Stimulated activated CD8-positive, alpha-beta memory T cell treated with anti-CD3 and anti-CD28 coated beads, Interleukin-15, amount 100 ng/mL, for 4 hours (primary cell): ENCODE measurements at places on chromosomes 1 and 21.

DNA sequence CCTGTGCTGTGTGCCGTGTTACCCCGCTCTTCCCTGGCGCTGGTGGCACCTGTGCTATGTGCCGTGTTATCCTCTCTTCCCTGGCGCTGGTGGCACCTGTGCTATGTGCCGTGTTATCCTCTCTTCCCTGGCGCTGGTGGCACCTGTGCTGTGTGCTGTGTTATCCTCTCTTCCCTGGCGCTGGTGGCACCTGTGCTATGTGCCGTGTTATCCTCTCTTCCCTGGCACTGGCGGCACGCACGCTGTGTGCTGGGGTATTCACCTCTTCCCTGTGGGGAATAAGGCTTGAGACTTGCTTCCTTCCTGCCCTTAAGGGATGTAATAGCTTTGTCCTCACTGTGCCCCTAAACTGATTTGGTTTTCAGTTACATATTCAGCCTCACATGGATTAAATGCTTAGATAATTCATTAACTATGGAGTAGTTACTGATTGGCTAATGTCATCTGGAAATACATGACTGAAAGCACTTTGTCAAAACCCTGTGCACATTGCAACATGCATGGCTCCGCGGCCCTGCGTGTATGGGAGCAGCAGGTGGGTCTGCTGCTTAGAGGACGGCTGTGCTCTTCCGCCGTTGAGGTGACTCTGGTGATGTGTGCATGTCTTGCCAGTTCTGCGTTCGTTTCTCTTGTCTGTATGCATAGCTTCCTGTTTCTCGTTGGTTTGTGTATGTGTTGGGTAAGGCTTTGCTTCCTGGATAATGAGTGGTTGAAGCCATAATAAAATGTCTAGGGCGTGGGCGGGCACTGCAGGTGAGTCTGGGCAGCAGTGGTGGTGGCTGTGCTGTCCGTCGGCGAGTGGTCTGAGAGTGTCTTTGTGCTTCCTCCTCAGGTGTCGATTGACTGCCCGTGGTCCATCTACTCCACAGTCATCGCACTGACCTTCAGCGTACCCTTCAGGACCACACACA is 17.9 kb upstream of the PWP2 start:
- DNase-seq = no peak

DNA sequence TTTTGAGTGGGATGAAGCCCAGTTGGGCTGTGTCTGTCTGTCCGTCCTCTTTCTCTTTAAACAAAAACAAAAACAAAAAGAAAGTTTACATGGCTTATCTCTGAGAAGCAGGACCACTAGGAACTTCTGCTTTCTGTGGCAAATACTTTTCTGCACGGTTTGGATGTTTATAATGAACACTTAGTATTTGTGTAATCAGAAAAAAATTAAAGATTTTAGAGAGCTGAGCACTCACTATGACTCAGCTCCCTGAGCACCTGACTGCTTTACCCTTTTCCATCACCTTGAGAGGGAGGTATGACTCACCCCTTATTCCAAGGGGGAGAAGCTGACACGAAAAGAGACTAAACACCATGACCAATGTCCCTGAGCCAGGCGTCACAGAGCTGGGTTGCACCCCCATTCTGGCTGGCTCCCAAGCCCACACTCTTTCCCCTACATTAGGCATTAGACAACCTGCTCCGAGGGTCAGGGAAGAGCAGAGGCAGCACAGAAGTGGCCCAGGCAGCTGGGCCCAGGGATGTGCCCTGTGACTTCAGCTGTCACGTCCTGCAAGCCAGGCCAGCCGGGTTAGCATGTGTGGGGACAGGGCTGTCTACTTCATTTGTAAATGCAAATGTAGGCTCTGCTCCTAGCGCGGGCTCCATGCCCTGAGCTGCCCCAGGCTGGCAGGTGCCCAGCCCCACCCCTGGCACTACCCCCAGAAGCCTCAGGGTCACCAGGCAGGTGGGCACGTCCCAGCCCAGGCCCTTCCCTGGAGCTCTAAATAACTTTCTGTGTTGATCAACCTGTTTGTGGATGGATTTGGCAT is 30.4 kb downstream of the RAP1GAP start:
- no peak for DNase-seq

GRCh38 chr1:8122477-8123407 is 96.6 kb upstream of the ERRFI1 start:
- DNase-seq = no peak

- DNase-seq = no peak
Measured at GRCh38 chr1:13812456-13813397, 112.7 kb downstream of the PRDM2 start.

DNA sequence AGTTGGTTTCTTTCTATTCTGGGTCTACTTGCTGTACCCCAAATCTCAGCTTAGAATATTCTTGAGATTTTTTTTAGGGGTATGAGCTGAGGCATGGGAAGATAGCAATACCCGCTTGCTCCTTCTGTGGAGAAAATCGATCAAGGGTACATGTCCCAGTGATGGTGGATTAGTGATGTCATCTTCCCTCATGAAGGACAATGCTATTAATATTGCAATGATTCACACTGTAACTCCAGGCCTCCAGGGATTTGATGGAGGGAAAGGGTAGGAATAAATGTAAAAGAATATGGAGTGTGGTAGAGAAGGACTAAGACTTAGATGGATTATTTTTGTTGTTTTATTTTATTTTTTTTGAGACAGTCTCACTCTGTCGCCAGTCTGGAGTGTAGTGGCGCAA is 47.4 kb downstream of the XCL1 start:
- DNase-seq = no peak

DNA sequence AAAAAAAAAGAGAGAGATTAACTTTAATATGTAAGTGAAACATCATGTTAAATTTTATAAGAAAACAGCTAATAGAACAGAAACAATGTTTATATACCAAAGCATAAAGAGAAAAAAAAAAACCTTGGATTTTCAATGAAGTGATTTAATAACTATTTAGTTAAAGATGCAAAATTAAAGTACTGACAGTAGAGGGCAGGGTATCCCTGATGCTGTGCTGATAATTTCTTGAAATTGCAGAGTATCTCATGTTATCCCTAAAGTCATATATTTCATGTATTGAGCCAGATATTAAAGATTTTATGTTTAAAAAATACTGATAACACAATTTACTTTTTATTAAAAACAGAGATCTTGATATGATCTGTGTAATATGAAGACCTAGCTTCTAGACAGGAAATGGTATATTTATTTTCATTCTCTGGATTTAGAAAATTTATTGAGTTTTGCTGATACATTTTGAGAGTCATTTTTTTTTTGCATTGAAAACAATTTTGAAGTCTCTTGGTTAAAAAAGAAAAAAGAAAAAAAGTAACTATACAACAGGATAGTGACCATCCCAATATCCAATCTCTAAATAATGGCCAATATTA is 273.2 kb downstream of the USP25 start:
- no peak for DNase-seq

DNA sequence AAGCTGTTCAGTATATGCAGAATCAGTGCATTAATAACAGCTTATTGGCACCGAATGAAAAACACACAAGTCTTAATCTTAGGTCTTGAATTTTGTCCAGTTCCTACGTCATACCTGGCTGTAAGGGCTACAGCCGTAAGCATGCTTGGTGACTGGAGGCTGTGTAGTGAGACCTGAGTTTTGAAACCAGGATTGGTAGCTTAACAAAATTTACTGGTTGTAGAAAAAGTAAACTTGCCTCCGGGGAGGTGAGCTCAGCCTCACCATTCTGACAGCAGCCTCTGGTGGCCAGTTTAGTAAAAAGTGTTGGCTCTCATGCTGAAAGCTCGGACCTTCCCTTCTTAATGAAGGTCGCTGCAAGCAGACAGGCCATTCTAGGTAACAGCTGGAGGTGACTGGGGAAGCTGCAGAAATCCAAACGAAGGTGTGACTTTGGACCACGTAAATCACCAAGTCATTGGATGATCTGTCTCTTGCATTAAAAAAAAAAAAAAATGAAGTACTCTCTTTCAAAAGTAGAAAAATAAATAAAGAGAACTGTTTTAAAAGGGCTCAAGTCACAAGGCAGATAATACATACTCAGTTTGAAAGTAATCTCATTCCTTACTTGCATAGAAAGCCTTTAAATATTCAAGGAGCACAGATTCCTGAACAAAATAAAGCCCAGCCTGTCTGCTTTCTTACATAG is 48.9 kb downstream of the HLCS start:
- no peak for DNase-seq

GRCh38 chr21:36719614-36720013 is 20.7 kb downstream of the SIM2 start:
- no peak for DNase-seq

- no peak for DNase-seq
Measured at GRCh38 chr1:12188115-12188514, 21.3 kb downstream of the TNFRSF1B start.

GRCh38 chr1:198909973-198910372 is 271.1 kb downstream of the PTPRC start:
- no peak for DNase-seq

- DNase-seq = no peak
Measured at GRCh38 chr1:35369922-35370671, 101.6 kb downstream of the ZMYM4 start.

- DNase-seq = no peak
Measured at GRCh38 chr1:206658264-206658980, 23.1 kb downstream of the DYRK3 start.

DNA sequence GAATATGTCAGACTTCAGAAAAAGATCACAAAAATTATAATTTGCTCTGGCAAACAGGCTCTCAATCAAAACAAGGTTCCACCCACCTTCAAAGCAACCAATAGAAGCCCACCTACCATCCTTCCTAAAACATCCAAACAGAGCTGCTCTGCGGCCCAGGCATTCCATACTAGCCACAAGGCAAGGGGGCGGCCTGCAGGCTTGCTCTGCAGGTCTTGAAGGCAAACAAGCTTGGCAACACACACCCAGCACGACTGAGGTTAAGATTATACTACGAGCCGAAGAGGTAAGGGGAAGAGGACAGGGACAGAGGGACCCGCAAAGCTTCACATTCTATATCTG is 207.3 kb downstream of the SLC45A1 start:
- DNase-seq = no peak

- DNase-seq = no peak
Measured at GRCh38 chr1:6914706-6915105, 129.5 kb downstream of the CAMTA1 start.
